HepG2 (cell line): ENCODE measurements at places on chromosomes 12 and 14. TPM values are rescaled to one million over a fixed set of nuclear protein-coding genes. Genes with fewer than 3 reads are reported as not detected.

Gene NR4A1
- 15.2 and 16.5 TPM in 2 replicates for polyA plus RNA-seq

DNA sequence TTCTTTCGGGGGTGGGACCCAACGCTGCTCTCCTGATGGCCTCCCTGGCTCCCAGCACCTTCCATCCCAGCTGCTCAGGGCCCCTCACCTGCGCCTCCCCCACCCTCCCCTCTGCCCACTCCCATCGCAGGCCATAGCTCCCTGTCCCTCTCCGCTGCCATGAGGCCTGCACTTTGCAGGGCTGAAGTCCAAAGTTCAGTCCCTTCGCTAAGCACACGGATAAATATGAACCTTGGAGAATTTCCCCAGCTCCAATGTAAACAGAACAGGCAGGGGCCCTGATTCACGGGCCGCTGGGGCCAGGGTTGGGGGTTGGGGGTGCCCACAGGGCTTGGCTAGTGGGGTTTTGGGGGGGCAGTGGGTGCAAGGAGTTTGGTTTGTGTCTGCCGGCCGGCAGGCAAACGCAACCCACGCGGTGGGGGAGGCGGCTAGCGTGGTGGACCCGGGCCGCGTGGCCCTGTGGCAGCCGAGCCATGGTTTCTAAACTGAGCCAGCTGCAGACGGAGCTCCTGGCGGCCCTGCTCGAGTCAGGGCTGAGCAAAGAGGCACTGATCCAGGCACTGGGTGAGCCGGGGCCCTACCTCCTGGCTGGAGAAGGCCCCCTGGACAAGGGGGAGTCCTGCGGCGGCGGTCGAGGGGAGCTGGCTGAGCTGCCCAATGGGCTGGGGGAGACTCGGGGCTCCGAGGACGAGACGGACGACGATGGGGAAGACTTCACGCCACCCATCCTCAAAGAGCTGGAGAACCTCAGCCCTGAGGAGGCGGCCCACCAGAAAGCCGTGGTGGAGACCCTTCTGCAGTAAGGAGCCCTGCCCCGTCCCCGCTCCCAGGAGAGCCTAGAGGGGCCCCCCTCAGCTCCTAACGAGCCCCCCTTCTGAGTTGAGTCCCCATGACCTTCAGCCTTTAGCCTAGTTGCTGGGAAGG is at the start of gene HNF1A:
Gene HNF1A (plus strand): TSS at position 248 of the 924 bp plus-strand sequence. CDS start 226 bp downstream, at position 474.
- peak; percentile 95 for DNase-seq

- no peak for DNase-seq
These were observed 62.5 kb downstream of the MED13L start for GRCh38 chr12:116215023-116215422.

DNA sequence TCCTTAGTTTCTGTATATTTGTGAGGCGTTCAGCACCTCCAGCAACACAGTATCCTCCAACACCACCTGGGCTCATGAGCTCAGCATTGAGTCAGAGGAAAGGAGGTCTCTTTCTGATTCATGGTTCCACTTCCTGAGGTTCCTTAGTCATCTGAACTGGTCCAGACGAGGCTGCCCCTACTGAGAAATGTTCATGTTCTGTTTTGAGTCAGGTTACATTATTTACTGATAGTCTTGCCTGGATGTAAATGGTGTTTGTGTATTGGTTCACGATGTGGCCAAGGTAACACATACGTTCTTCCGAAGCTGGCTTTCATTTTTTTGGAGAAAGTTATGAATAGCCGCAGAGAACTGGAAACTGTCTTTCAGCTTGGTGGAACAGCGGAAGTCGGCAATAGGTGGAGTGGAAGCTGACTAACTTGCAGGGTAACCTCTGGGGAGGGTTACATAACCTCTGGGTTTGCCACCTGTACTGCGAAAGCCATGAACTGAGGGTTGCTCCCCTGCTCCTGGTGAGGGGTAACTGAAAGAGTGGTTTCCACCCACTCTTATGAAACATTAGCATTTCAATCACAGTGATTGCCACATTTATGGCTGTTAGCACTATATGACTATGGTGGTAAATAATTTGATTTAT is 42.2 kb upstream of the MANSC4 start:
- DNase-seq = no peak

- DNase-seq = no peak
These were observed at the start of gene KCNJ8 for GRCh38 chr12:21774358-21775132. TSS of gene KCNJ8 (minus strand) at chr12:21774706. CDS start at chr12:21773616, 1,090 bp downstream.

Gene LTBP2
- 0.41 and 0.46 TPM in 2 replicates for polyA plus RNA-seq

- DNase-seq = no peak
These were observed 60.0 kb downstream of the NCOR2 start for GRCh38 chr12:124507188-124508109.

Gene TAS2R42
- not detected in 2 replicates for polyA plus RNA-seq

- DNase-seq = no peak
These were observed 20.5 kb downstream of the WBP11 start for GRCh38 chr12:14782756-14783155.

DNA sequence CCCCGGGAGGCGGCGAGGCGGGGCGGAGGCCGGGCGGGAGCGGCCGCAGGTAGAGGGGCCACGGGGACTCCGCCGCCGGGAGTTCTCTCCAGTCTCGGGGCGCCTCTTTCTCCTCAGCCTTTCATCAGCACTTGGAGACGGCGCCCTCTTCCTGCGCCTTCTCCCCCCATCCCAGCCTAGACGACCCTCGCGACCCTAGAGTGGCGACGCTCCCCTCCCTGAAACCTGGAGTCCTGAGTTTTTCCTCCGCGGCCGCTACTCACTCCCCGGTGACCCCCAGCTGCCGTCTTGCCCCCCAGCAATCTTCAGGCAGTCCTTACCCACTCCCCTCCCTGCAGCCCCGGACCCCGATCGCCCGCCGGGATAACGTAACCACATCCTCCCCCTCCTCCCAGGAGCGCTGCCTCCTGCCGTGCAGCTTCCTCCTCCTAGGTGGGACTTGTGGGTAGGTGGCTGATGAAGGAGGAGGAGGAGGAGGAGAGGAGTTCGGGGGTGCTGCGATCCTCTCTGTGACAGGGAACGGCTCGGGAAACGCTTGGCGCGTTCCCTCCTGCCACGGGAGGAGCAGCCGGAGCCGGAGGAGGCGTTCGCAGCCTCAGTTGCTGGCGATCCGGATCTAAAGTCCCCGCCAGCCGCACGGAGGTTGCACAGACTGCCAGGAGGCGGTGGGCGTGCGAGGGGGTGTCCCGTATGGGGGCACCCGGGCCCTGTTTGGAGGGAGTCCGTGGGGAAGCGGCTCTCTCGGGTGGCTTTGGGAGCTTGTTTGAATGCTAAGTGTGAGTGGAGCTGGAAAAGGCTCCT is 891 bp downstream of the PLEKHA5 start:
- no peak for DNase-seq

Gene PPP1R36
- polyA plus RNA-seq = 0.14 and 0.17 TPM in 2 replicates

- no peak for DNase-seq
These were observed 9.6 kb upstream of the SALL2 start for GRCh38 chr14:21535545-21536417.

GRCh38 chr14:74949859-74950573 is 5.4 kb downstream of the PGF start:
- DNase-seq = no peak

GRCh38 chr12:45284096-45284901 is 68.4 kb downstream of the ANO6 start:
- peak; percentile 31 for DNase-seq

Gene COCH
- 67.6 and 78.2 TPM in 2 replicates for polyA plus RNA-seq

GRCh38 chr12:1933342-1934051 is 15.0 kb upstream of the CACNA2D4 start:
- DNase-seq = no peak

DNA sequence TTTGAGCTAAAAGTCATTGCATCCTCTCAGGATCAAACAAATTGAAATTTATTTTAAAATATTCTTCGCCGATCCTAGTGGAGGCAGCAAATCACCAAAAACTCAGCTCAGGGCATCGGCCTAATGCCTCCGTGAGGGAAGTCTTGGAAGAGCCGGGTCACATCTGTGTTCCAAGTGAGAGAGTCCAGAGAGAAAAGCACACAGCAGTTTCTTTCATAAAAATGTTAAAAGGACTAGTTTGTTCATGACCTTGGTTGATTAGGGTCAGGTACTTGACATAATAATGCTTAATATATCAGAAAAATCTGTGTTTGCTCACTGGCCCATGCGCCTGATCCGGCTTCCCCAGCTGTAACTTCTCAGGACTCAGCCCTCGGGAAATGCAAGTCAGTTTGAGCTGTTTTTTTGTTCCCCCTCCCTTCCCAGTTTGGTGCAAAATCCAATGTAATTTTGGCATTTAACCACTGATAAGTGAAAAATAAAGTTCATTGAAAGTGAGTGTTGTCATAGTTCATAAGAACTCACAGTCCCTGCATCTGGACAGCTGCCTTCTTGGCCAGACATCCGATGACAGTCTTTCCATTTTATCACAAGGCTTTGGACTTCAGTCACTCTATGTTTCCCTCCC is 161.7 kb downstream of the CAND1 start:
- DNase-seq = no peak

- DNase-seq = peak; percentile 9
These were observed 111.6 kb upstream of the NOS1 start for GRCh38 chr12:117472983-117473382.

DNA sequence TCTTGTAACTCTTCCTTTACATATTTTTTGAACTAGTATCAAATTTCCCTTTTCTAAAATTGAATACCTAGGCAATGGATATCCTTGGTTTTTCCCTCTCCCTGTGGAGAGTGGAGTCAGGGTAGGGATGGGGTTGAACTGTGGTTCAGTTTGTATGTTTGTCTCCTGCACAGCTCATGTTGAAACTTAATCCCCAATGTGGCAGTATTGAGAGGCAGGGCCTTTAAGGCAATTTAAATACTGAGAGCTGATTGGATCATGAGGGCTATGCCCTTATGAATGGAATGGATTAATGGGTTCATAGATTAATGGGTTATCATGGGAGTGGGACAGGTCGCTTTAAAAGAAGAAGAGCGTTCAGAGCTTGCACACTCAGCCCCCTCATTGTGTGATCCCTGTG is 127.2 kb upstream of the RGS6 start:
- no peak for DNase-seq

Gene PRKAG1
- polyA plus RNA-seq = 21.2 and 26.1 TPM in 2 replicates

DNA sequence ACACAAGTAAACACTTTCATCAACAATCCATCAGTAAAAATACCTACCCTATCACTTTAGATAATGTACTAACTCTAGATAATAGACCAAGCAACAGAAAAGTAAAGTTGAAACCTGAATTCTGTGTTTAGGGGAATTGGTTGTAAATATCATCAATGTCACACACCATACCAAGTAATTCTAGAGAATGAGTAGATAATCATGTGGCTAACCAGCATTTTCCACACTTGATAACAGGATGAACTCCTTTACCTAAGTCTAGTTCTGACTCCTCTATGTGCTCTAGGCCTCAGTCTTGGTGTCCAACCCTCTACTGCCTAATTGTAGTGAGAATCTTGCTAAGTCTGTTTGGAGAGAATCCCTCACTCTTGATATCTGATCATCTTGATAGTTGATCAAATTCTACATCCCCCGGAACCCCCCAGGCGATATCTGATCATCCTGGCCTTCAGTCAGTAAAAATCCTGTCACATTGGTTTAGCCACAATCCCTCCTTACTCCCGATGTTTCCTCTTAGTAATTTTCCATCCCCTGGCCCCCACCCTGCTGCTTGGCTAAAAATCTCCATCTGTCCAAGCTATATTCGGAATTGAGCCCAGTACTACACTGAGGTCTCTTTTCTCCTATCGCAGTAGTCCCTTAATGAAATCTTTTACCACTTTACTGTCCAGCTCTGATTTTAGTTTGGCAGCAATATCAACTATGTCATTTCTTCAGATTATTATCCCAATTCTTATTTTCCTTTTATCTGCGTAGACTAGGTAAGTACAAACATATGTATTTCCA is 3.4 kb upstream of the SLCO1A2 start:
- DNase-seq = no peak
